ENCODE measurements at places on chromosomes 11 and 22.

DNA sequence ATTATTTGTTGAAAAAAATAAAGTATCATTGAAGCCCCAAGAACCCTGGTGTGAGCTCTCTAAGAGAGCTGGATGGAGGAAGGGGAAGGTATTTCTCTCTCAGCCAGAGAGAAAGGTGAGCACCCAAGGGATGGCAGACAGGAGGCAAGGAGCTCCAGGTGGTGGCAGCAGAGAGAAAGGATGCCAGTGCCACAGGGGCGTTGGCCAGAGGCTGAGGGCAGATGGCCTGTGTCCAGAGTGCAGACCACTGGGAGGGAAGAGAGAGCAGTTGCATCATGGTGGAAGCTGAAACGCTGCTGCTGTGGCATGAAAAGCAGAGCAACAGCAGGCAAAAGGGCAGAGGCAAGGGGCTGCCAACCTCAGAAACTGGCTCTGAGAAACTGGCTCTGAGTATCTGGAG lies 8.5 kb downstream of the SPON1 start:
- no peak for DNase-seq

- no peak for DNase-seq
Observed at GRCh38 chr22:31239771-31240370, 27.8 kb downstream of the LIMK2 start.

- DNase-seq, result no peak
Observed at GRCh38 chr11:100691896-100692653, 5.0 kb downstream of the ARHGAP42 start.

DNA sequence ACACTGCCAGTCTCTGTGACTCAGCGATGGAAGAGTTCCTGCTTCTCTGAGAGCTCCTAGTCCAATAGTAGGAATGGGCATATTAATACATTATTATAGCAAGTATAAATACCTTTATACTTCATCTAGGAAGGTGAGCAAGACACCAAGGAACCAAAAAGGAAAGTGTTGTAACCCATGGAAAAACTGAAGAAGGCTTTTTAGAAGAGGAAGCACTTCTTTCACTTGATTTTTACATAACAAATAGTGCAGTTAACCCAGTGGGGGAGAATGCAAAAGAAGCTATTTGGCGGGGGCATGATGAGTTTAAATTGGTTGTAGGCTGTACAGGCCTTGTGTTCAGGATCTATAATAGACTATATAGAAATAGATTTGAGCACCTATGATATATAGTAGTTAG lies 31.2 kb upstream of the C11orf87 start:
- no peak for DNase-seq

DNA sequence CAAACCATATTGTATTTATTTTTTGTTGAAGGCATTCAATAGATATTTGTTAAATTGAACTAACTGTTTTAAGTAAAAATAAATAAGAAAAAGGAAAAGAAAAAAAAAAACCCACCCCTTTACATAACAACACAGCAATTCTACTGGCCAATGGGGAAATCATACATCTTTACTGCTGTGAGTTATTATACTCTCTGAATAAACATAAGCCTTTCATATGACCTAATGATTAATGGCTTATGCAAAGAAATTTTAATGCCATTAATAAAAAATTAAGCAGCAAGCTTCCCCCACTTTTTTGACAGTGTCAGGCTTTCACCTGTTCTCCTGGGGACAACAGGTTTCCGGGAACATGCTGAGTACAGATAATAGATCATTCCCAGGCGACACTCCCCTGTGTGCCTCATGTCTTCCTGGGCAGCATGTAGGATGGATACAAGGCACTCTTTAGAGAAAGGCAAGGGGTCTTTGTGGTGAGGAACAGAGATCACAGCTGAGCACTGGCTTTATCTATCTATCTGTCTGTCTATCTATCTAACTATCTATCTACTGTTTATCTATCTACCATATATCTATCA lies 676.0 kb downstream of the NTM start:
- no peak for DNase-seq

- DNase-seq, result no peak
Observed at GRCh38 chr22:20479612-20480196, 15.9 kb downstream of the KLHL22 start.

GRCh38 chr11:2711161-2711560 lies 11.4 kb upstream of the KCNQ1OT1 start:
- DNase-seq, result no peak

DNA sequence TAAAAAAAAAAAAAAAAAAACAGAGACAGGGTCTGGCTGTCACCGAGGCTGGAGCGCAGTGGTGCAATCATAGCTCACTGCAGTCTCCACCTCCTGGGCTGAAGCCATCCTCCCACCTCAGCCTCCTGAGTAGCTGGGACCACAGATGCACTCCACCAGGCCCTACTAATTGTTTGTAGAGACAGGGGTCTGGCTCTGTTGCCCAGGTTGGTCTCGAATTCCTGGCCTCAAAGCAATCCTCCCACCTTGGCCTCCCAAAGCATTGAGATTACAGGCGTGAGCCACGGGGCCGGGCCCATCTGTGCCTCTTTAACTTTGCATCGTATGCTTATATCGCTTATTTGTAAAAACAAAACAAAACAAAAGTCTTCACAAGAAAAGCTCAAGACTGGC lies 3.1 kb downstream of the CPT1A start:
- DNase-seq, result no peak

- no peak for DNase-seq
Observed at GRCh38 chr11:33320814-33321330, 63.7 kb downstream of the HIPK3 start.

GRCh38 chr11:46669711-46670139 lies 30.7 kb downstream of the ARHGAP1 start:
- no peak for DNase-seq

DNA sequence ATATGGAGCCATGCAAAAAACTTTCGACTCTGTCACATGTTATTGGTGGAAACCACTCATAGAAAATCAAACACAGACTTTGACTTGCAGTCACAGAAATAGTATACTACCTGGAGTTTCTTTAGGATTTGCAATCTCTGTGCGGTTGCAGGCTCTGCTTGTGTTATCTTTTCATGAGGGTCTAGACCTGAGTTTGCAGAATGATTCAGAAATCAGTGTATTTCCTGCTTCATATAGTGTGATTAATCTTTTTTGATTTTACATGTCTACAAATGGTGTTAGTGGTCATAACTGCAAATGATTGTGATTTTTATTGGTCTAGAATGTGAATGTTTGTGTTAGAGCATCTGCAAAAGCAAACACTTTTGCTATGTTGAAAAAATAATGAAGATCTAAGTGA lies 690.2 kb downstream of the NTM start:
- DNase-seq, result no peak

Data from activated CD8-positive, alpha-beta memory T cell treated with anti-CD3 and anti-CD28 coated beads for 48 hours (primary cell).